ENCODE measurements at places on chromosomes 7 and 10.

- DNase-seq, result no peak
These were observed 25.3 kb upstream of the ZNF716 start for GRCh38 chr7:57424515-57425238.

GRCh38 chr7:101436857-101437576 lies 74.3 kb downstream of the COL26A1 start:
- DNase-seq, result peak; percentile 35

DNA sequence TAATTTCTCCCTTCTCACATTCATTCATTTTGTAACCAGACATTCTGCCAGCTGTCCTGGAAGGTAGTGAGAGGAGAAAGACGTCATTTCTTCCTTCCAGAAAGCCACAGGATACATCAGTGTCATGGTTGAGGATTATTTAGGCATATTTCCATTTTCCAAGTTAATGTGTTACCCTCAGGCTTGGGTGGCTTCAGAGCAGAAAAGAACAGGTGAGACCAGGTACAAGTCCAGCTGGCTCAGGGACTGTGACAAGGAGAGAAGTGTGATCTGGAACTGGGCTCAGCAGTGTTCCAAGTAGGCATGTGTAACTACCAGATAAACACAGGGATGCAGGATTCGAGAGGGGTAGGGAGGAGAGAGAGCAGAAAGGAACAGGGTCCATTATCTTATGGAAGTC lies 386.9 kb downstream of the GALNT17 start:
- no peak for DNase-seq

- DNase-seq, result no peak
These were observed 6.3 kb downstream of the C7orf57 start for GRCh38 chr7:48041653-48041970.

DNA sequence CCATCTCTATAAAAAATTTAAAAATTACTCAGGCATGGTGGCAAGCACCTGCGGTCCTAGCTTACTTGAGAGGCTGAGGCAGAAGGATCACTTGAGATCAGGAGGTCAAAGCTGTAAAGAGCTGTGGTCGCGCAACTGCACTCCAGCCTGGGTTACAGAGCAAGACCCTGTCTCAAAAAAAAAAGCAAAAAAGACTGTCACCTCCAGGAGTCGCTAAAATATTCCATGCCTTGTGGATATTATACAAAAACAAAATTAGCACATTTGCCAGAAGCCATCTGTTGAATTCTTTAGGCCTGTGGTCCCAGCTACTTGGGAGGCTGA lies 87.0 kb upstream of the SDK1 start:
- DNase-seq, result no peak

DNA sequence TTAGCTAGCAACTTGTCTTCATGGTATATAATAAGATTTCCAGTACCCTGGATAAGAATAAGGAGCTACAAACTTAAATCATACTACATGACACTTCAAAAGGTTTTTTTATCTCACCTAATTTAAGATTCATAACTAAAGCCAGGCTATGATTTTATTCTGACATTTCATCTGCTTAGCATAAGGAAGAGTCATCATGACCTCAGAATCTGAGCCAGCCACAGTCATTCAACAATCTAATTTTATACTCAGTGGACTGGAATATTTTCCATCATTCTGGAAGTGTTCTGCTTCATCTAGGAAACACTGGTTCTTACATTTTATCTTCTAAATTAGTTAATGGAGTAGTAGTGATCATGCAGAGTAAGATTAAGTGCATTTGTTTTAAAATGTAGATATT lies 102.1 kb upstream of the KCND2 start:
- no peak for DNase-seq

Data from PC-9 (cell line).